ENCODE measurements at places on chromosomes 1 and 21. TPM values are rescaled to one million over a fixed set of nuclear protein-coding genes. Genes with fewer than 3 reads are reported as not detected.

The SLC6A9 gene
- 20.0 TPM for total RNA-seq

The TRAF5 gene
- 17.8 TPM for total RNA-seq

The RAB25 gene
- 21.3 TPM for total RNA-seq

The GNG12 gene
- 33.0 TPM for total RNA-seq

The CA14 gene
- 42.9 TPM for total RNA-seq

The UBASH3A gene
- total RNA-seq, result not detected

The TAGLN2 gene
- 60.1 TPM for total RNA-seq

The VANGL2 gene
- 51.3 TPM for total RNA-seq

The RNU1-3 gene
- total RNA-seq, result under 0.01 TPM

The TAS1R1 gene
- total RNA-seq, result not detected

The KISS1 gene
- total RNA-seq, result not detected

The LDLRAD1 gene
- total RNA-seq, result not detected
